ENCODE measurements at places on chromosomes 3 and 15. TPM values are rescaled to one million over a fixed set of nuclear protein-coding genes. Genes with fewer than 3 reads are reported as not detected.

Gene SMCO1
- total RNA-seq: not detected

Gene ZNF774
- 1.1 TPM for total RNA-seq

Gene GOLGA8T
- not detected for total RNA-seq

Gene IL5RA
- total RNA-seq: under 0.01 TPM

Gene SAXO2
- total RNA-seq: 1.4 TPM

Gene CASR
- not detected for total RNA-seq

Gene CYP1A2
- total RNA-seq: not detected

Gene GRAMD2A
- not detected for total RNA-seq

Gene GABRR3
- total RNA-seq: not detected

Gene GP5
- 0.15 TPM for total RNA-seq

Gene ZBTB47
- 14.1 TPM for total RNA-seq

Gene MASP1
- total RNA-seq: not detected

Gene TMED3
- 123 TPM for total RNA-seq

Gene INKA1
- 7.6 TPM for total RNA-seq

Gene B3GALNT1
- 42.6 TPM for total RNA-seq

Gene SLC28A2
- total RNA-seq: not detected

Gene CNBP
- 238 TPM for total RNA-seq

Gene SLITRK3
- total RNA-seq: not detected

Gene HTR3E
- total RNA-seq: not detected

Gene ZNF660
- 0.69 TPM for total RNA-seq

Gene THBS1
- 12.7 TPM for total RNA-seq

Gene ERICH6
- not detected for total RNA-seq

Gene MEGF11
- total RNA-seq: 0.15 TPM

Gene DNAJA4
- 37.2 TPM for total RNA-seq

Gene SLC22A14
- 0.15 TPM for total RNA-seq

Gene CTXN2
- total RNA-seq: not detected

Gene BBX
- 111 TPM for total RNA-seq

Gene APOD
- 286 TPM for total RNA-seq

Gene SCAANT1
- total RNA-seq: not detected

Gene COL7A1
- total RNA-seq: 1.8 TPM

Gene PARL
- total RNA-seq: 44.7 TPM

Gene MOBP
- under 0.01 TPM for total RNA-seq

Gene ACVR2B
- total RNA-seq: 6.9 TPM

Measured in melanocyte of skin (primary cell).